NCI-H1105 treated with DMSO at 0.1 percent for 48 hours (cell line): ENCODE measurements at places on chromosomes 16 and 17.

DNA sequence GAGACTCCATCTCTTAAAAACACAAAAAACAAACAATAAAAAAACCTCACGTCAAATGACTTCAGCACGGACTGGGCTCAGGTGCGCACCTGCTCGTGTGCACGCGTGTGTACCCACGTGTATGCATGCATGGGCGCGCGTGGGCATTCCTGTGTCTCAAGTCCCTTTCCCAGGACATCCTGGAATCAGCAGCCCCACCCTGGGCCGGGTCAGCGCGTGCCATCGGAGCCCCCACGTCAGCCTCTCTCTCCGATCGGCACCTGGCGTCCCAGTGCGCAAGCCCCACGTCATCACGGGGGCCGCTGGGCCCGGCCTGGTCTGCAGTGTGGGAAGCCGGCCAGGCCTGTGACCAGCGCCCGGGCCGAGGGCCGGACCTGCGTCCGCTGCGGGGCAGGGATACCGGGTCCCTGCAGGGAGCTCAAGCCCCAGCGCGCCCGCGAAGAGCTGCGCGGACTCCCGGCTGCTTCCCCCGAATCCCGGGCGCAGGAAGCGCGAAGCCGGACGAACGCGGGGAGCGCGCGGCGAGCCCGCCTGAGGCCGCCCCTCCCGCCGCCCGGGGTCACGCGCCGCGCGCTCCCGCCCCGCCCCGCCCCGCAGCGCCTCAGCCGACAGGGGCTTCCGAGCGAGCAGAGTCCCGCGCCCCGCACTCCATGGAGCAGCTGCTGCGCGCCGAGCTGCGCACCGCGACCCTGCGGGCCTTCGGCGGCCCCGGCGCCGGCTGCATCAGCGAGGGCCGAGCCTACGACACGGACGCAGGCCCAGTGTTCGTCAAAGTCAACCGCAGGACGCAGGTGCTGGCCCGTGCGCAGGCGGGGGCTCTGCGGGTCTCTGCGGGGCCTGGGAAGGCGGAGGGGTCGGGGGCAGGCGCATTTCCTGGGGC lies at the start of gene FN3K:
Gene FN3K (plus strand): TSS at position 629 of the 880 bp plus-strand sequence. CDS start 22 bp downstream, at position 651.
- peak; percentile 38 for DNase-seq

- DNase-seq = no peak
These were observed 19.0 kb downstream of the CENPX start for GRCh38 chr17:82003411-82004381.

GRCh38 chr16:75179208-75179607 lies 27.8 kb downstream of the CTRB2 start:
- DNase-seq = no peak

DNA sequence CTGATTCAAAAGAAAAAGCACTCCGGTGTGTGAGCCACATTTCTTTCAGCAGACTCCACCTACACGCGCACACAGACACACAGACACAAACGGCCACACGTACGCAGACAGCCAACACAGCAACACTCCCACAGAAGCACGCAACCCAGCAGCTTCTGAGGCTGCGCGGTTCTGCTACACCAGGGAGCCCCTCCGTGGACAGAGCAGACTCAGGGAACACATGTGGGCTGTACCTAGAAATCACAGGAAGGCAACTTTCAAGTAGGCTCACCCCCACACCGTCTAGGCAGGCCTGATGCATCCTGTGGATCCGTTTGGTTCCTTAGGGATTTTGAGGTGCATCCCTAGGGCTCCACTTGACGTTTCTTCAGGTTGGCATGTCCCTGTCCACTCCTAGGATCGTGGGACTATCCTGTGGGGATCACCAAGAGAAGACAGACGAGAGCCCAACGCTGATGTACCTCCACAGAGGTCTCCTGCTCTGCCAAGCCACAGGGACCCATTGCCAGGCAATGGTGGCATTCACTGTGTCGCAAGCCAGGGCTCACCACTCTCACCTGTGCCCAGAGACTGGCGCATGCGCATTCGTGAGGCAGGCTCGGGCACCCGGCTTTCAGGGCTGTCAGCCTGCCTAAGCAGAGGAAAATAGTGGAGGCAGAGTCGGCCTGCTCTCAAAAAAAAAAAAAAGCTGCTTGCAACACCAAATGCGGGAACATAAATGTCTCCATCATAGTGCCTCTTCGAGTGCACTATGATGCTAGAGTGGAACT lies 2333.3 kb downstream of the TP53TG3F start:
- DNase-seq = no peak

GRCh38 chr17:80063830-80064585 lies 27.6 kb downstream of the CCDC40 start:
- DNase-seq = no peak

DNA sequence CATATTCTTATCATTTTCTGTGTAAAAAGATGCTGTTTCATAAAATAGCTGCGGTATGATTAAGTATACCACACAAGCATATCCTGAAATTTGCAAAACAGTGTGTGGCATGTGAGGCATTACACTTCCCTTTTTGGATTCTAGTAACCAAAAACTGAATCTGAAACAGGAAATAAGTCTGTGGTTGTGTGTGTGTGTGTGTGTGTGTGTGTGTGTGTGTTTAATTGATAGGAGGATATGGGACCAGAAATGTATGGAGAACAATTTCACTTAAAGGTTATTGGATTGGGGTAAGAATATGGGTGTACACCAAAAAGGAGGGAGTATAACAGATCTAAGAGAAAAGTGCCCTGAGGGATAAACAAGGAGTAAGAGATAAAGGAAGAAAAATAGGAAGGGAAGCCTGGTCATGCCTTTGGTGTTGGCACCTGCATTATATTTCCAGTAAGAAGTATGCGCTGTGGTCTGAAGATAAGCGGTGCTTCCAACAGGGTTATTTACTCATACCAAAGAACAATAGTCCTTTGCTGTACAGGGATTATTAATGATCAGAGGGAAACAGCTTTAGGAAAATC lies 4.0 kb downstream of the LYRM1 start:
- no peak for DNase-seq

DNA sequence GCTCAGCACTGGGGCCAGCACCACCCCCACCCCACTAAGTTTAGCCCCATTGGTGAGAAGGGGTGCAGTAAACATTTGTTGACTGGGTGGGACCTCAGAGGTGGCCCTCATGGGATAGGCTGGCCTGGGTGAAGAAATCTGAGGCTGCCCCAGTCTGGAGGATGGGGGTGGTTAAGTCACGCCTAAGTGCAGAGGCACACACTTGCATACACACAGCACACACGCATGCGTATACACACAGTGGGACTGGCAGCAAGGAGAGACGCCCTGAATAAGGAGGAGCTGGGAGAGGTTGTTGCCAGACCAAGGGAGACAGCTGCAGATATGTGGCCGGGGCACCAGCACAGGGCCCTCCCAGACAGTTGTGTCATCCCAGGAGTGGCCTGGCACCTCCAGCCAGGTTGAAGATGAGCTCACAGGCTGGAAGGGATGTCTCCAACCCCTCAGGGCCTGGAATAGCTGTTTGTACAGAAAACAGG lies 3.0 kb upstream of the BCAR1 start:
- DNase-seq = no peak

DNA sequence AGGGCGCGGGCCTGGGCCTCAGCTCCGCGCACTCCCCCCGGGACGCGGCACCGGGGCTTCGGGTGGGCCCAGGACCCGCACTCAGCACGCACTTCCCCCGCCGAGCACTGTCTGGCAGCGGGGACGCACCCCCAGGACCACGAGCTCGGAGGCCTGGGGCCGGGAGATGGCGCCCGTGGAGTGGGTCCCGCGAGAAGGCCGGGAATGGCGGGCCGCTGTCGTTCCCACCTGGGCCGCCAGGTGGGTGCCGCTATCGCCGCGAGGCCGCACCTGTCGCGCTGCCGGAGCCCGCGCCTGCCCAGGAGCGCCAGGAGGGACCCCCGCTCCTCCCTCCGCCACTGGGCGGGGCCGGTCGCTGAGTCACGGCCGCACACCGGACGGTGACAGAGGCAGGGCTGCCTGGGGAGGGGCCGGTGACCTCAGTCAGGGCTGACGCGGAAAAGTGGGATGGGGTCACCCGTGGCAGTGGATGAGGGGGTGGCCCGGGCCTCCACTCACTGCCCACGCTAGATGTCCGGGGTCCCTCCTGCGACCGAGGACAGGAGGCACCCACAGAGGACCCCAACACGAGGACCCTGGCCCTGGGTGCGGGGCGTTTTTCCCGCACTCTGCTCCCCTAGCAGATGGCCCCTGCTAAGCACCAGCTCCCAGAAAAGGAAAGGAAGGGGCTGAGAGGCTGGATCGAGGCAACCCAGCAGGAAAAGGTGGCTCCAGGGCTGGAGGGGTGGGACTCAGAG lies 6.9 kb upstream of the ACTG1 start:
- DNase-seq = peak; percentile 52

- DNase-seq = no peak
These were observed 275.0 kb upstream of the CDH5 start for GRCh38 chr16:66091471-66091891.
